ENCODE measurements at places on chromosomes 7 and 10.

- no peak for DNase-seq
These were observed 230.3 kb downstream of the INHBA start for GRCh38 chr7:41472427-41473125.

GRCh38 chr7:28474640-28475039, 62.3 kb downstream of the CREB5 start:
- DNase-seq: no peak

GRCh38 chr10:12606461-12606860, 257.1 kb downstream of the CAMK1D start:
- peak; percentile 77 for DNase-seq

DNA sequence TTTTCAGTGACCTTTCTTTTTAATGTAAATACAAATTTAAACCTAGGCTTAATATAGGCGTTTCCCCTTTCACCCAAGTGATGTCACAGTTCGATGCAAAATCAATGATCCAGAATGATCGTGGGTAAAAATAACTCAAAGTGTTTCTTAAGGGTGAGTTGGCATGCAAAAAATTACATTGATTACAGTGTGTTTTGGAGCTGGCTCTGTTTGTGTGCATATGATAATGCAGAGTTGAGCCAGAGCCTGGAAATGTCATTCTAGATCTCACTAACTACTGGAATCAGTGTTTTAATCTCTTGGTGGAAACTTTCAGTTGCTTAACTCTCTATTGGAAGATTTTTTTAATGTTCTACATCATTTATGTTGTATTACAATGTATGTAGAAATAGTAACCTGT, 72.5 kb upstream of the MXI1 start:
- no peak for DNase-seq

DNA sequence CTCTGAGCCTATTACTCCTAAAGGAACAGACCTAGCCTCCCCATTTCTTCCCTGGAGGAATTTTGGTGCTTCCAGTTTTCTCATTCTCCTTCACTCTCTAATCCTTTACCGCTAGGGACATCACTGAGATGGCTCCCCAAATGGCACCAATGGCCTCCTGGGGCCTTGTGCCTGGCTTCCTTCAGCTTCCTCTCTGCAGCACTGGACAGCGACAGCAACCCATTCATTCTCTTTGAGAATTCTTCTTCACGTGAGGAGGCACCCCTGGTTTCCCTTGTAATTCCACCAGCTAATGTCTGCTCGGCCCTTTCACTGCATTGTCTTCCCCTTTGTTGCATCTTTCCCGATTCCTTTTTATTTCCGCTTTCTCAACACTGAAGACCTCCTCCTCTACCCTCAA, 24.6 kb upstream of the KDM7A start:
- DNase-seq: no peak

DNA sequence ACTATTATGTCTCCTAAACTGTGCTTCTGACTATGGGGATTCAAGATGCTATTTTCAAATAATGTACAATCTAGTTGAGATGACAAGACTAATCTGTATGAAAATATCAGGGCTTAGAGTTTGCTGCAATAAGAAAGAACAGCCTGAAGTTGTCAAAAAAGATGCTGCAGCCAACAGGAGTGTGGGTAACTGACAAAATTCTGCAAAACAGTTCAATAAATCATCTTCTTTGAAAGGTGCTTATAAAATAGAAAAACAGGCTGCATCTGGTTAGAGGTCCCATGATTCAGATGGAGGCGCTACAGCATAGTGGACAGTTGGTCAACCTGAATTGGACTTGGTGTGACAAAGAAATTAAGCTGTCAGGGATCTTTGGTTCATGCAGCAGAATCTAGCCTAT, 511.0 kb downstream of the XPNPEP1 start:
- DNase-seq: no peak

DNA sequence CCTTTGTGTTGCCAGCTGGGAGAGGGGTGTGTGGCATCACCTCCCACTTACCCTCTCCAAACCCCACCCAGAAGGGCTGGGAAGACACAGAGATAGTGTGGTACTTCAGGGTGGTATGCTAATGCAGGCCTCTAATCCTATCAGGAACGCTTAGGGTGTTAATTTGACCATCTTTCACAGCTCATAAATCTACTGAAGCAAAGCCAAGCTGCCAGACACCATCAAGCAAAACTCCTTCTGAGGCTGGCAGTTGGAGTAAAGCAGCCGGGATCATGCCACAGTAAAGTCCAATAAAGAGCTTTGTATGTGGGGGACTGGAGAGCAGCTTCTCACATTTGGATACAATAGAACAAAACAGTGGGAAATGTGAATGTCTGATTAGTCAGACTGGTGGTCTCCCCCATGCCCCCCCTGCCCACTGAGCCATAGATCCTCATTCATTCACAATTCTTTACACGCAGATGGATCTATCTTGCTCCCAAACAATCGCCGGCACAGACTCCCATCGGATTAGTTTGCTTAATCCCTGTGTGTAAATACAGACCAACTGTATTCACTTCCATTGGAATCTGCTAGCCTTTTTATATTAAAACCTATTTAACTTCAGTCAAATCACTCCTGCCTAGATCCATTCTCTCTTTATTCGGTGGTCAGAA, 29.6 kb downstream of the FGFBP3 start:
- no peak for DNase-seq

GRCh38 chr7:31116615-31117014, 64.5 kb downstream of the ADCYAP1R1 start:
- no peak for DNase-seq

- DNase-seq: no peak
These were observed 254.8 kb upstream of the PITRM1 start for GRCh38 chr10:3427347-3427746.

DNA sequence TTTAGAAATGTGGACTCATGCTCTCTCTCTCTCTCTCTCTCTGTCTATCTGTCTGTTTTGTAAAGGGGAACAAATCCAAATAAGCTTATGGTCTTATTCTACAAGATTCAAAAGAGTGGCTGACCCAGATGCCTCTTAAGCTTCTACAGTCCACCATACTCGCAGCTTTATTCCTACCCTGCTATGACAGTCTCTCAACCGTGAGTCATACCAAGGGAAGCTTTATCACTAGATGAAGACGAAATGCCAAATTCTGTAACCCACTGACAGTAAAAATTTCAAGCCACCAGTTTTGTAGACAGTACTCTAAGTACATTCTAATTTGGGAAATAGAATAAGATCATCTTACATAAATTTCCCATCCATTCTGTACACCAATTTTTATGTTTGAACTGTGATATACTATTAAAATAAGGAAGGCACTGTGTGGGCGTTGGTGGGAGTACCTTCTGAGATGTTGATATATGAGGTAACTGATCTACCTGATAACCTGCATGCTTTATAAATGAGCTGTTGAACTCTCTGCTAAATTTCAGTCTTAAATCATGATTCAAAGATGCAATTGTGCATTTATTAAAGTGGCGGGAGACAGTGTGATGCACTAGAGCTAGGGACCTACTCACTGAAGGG, 153.2 kb downstream of the KLF6 start:
- DNase-seq: no peak

DNA sequence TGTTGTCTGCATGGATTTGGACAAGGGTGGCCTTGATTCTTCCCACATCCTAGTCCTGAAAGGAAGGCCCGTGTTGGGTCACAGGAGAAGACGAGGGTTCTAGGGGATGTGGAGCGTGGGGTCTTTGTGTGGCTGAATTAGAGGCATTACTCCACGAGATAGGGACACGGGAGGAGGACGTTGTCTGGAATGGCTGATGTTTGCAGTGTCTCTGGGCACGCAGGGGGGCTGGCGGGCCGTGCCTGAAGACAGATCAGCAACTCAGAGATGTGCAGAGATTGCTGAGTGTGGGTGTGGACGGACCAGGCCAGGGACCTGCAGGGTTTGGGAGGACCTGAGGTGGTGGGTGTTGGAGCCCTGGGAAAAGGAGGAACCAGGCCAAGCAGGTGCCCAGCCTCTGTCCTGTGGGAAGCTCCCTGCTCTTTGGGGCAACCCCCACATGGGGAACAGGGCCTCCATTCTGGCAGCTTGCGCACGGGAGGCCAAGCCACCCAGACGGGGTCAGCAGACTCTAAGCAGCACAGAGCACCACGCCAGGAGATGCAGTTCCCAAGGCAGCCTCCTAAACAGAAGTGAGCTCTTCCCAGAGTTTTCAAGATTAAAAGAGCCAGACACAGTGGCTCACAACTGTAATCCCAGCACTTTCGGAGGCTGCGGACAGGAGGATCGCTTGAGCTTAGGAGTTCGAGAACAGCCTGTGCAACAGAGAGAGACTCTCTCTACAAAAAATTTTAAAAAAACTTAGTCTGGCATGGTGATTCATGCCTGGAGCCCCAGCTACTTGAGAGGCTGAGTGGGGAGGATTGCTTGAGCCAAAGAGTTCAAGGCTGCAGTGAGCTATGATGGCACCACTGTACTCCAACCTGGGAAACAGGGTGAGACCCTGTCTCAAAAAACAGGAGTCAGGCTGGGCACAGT, 71.0 kb upstream of the GTF2I start:
- no peak for DNase-seq

- DNase-seq: no peak
These were observed 528.7 kb upstream of the DPP6 start for GRCh38 chr7:153523320-153524015.

GRCh38 chr7:84799106-84799505, 387.8 kb downstream of the SEMA3D start:
- no peak for DNase-seq

DNA sequence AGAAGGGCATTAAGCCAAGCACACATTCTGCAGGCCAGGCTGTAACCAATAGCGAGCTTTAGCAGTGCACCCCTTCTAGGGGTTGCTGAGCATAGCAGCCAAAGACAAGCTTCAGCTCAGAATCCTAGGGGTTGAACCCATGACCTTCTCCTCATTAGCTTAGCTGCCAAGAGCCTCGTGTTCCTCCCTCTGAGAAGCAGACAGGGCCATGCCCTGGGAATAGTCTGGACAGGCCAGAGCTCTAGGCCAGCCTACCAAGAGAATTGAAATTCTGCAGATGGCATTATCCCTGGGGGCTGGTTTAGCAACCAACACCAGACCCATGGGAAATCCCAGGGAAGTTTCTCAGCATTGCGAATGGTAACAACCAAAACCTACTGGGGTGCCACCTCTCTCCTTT, 77.2 kb downstream of the PLXNA4 start:
- DNase-seq: no peak

DNA sequence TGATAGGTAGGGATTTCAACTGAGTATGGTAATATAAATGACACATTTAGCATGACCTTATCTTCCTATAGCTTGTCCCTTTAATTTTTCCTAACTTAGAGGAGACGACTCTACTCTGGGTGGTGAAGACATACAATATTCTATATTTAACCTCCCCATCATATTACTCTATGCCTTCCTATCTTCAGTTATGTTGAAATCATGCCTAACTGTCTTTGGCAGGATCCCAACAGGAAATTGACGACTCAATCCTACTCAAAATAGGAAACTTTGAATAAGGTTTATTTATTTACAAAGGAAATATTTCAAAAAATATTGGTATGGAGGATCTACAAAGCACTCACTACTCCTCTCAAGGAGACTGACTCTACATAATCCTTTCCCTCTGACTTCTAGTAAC, 24.1 kb upstream of the SEMA3A start:
- DNase-seq: no peak

DNA sequence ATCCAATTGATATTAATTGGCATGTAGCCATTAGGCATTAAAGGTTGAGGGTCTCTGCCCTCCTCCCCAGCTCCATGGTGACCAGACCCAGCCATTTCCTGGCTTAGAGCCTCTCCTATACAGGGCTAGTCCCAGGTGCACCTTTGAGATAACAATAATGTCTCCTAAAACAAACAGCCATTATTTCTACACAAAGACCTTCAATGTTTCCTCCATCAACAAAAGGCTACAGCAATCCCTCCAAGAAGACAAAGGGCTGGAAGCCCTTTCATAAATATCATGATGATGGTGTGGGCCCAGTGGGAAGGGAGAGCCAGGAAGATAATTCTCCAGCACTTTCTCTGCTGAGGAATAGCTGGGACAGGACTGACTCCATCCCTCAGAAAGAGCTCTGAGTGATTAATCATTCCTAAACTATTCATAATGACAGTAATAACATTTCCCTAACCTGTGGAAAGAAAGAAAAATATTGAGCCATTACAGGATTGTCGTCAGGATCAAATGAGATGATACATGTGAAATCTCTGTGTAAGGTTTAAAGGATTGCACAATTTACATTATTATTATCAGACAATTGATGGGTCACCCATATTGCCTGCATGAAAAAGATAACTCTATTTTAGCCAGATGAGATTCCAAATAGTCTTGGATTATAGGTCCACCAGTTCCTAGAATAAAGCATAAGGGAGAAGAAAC, 10.2 kb downstream of the PKD2L1 start:
- DNase-seq: peak; percentile 5

DNA sequence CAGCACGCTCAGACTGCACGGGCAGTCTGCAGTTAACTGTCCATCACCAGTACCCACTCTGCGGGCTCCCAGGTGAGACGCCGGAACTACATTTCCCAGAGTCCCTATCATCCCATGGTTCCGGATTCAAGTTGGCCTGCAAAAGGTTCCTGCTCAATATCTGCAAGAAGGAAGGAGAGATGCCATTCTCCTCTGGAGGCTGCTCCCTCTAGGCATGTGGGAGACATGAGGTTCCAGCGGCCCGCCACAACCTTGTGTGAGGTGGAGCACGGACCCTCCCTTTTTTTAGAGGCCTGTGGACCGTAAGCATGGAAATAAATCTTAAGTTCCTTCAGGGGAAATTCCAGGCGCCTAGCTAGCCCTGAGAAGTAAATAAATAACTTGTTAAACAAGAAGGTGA, 29.7 kb downstream of the NUP42 start:
- no peak for DNase-seq

DNA sequence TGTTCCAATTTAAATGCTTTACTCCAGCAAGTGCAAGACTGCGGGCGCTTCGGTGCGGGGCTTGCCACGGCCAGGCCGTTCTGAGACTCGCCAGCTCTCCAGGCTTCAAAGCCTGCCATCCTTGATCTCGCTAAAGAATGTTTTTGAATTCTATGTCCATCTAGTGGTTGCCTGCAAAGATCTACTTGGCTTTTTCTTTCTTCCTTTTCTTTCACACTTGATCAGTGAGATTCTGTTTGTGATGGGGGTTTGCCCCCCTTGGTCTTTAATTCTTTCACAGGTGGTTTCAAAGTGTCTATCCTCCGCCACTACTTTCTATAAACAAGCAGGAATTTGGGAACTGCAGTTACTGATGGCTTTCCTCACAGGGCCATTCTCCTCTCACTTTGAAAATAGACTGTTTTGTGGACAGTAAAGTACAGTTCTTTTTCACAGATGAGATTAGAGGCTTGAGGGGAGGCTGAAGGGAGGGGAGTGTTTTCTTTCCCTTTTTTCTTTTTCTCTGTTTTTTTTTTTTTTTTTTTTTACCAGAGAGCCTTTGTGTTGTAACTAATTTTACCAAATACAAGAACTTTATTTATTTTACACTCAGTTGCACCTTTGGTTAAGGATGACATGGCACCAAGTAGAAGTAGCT, 15.2 kb upstream of the FBXW4 start:
- DNase-seq: no peak

DNA sequence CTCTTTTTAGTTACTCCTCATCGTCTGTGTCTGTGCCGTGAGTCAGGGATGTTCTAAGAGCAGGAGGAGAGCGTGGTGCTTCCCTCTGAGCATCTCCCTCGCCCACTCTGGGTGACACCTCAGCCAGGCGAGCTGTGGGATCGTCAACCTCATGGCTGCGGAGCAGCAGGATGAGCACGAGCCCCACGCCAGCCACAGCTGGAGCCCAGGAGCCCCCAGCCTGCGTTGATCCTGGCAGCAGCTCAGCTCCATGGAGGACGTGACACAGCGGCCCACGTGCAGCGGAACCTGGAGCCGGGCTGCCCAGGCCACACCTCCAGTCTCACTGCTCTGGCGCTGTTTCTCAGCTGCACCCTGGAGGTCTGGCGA, 512.0 kb downstream of the PTPRN2 start:
- no peak for DNase-seq
